ENCODE measurements at places on chromosomes 4 and X.

DNA sequence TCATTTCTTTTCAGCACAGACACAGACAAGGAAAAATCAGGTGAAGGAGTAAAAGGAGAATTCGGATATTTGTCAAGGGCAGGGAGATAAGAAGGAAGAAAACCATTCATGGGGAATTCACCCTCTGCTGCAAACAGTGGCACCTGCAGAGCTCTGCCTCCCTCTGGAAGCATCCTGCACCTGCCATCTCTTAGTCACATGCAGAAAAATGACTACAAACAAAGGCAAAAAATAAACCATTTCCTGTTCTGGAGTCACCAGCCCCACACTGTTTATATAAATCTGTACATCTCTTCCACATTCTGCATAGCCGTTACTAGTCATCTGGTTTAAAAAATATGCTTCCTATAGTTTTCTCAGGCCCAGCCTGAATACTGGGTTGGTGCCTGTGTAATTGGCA is 205.3 kb downstream of the ARAP2 start:
- DNase-seq, result no peak

GRCh38 chr4:149534779-149535178 is 280.9 kb downstream of the IQCM start:
- DNase-seq, result no peak

DNA sequence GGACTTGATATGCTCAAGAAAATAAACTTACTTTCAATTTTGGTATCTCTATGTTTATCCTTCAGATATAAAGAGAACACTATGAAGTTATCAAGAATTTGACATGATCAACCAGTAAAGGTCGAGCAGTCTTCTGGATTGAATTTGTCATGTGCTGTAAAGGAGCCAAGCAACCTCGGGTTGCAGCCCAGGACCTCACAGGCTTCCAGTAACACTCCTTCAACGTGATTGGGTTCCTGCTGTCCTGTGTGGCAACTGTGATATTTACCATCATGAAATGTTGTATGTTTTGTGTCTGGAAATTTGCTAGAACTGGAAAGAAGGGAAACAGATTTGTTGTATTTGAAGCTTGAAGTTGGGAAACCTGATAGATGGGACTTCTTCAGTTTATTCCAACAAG is 52.0 kb upstream of the UGT2B7 start:
- DNase-seq, result no peak

DNA sequence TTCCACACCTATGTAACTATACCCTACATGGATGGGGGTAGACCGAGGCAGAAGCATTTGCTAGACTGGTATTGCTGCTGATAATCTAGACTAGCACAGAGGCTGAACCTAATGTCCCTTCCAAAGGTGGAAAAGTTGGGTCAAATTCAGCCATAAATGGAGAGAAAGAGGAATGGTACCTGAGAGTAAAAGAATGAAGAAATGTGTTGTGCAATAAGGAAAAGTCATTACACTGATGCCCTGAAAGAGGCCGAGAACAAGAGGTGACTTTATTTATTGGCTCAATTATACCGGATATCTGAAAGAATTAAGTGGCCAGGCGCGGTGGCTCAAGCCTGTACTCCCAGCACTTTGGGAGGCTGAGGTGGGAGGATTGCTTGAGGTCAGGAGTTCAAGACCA is 52.1 kb downstream of the ZNF41 start:
- no peak for DNase-seq

GRCh38 chrX:120244395-120244734 is 6.2 kb upstream of the ZBTB33 start:
- no peak for DNase-seq

- DNase-seq, result no peak
Measured at GRCh38 chr4:93203708-93204107, 624.8 kb upstream of the ATOH1 start.

DNA sequence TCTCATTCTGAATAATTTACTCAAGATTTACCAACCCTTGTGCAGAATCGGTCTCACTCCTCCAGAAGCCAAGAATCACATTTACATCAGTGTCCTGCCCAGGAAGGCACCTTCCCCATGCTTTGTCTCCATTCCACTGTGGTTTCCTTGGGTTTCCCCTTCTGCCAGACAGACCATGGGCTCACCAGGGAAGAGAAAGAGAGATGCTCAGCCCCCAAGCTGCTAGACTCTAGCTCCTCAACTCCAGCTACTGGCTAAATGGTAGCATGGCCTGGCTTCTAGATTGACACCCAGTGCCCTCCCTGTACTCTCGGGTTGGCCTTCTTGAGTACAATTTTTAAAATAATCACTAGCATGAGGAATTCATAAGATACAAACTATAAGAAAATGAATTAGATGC is 12.9 kb downstream of the TLR10 start:
- DNase-seq, result no peak

DNA sequence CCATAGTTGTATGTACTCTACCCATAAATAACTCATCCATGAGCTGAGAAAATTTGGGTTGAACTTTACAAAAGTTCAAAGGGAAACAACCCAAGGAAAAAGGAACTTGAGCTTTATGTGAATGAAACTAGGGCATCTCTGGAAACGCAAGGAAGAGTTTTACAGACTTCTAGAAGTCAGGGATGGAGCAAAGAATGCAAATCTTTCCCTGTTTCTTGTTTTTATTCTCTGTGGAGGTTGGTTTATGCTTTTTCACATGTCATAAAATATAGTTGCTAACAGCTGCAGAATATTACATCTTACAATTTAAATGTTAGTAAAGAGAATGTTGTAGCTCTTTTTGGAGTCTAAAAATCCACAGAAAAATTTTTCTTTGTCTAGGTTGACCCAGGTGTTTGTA is 754.1 kb downstream of the PCDH7 start:
- no peak for DNase-seq

GRCh38 chr4:126807132-126807531 is 825.6 kb upstream of the INTU start:
- no peak for DNase-seq

DNA sequence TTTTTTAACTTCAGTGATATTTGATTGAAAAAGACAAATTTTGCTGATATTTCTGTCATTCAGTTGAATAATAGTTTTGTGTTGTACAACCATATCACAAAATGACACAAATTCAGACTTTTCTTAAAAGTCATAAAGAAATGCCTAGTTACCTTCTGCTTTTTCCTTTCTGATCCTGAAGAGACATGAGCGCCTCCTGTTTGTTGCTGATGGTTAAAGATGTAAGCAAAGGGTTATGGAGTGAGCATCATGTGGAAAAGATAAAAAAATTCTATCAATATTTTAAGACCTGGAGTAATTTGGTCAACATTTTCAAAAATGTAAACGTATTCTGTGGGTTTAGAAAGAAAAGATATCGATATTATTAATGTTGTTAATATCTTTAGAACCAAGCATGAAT is 669.9 kb upstream of the NR3C2 start:
- DNase-seq, result no peak

DNA sequence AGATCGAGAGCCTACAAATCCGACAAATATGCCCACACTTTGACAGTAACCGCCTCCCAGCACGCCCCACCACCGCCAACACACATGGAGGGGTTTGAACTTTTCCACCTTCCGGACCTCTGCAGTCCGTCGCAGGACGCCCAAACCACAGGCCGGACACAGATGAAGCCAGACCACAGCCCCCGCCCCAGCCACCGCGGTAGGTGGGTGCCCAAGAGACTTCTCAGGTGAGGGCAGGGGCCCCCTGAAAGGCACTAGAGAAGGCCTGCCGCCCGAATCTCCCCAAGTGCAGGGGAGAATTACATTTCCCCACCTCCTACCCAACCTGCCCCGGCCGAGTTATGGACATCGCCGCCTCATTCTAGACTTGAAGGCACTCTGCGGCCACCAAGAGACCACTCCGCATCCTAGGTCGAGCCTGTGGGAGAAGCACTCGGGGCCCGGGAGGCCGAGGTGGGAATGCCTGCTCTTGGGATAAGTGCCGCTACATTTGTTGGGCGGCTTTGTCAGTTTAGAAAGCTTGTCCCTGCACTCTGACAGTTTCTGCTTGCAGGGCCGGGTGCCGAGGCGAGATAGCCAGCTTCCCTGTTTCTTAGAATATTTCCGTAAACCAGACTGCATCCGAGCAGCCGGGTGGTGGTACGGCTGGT is 21.5 kb downstream of the HAND2 start:
- no peak for DNase-seq

DNA sequence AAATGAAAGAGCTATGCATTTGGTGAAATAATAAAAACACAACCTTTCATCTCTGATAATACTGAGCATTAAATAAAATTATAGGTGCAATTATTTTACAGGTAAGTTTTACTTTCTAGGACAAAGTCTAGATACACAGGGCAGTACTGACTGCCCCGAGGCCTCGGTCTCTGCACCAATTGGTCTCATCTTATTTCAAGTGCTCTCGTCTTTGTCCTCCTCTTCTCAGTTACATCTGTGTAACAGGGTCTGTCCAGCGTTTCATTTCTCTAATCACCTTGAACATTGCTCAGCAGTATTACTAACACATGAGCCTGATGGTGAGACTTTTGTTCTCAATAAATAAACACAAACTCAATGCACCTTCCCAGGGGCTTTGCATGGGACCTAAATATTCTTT is 44.5 kb downstream of the SORBS2 start:
- no peak for DNase-seq

DNA sequence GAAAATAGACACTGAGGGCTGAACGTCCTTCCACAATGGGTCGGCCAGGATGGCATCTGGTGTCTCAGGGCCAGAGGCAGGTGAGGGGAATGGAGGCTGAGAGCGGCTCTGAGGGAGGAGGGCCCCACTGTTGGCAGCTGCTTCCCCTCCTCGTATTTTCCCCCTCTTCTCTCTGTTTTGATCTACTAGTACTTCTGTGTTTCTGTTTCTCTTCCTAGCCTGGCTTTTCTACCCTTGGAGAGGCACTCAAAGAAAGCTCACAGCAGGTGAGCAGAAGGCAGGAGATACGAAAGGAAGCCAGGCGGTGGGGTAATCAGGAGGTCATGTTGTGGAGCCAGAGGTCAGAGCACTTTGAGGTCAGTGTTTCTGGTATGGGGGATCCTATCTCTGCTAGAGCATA is 151.8 kb upstream of the GATB start:
- no peak for DNase-seq

DNA sequence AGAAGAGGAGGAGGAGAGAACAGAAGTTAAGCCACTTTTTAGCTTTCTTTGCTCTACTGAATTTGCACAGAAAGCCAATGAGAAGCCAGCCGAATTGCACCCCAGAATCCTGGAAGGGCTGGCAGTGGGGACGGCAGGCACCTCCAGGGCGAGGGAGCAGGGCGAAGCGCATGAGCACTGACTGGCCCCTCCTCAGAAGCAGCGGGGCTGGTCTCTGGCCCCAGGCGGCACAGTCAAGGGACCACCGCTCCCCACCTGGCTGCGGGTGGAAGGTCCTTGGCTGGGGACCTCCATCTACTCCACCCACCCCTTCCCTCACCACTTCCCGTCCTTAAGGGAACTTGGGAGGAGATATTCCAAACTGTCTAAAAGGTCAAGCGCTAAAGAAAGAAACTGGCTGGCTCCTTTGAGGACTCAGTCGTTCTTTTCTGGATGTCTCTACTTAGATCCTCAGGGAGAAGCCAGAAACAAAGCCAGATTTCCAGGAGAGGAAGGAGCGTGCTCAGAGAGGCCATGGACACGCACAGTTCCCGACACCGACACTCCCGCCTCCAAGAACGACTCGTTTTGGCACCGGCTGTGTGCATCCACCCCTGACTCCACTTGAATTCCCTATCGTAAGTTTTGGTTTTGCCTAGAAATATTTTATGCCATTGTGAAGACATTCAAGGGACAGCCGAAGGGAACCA is 59.5 kb upstream of the CRMP1 start:
- DNase-seq, result no peak

DNA sequence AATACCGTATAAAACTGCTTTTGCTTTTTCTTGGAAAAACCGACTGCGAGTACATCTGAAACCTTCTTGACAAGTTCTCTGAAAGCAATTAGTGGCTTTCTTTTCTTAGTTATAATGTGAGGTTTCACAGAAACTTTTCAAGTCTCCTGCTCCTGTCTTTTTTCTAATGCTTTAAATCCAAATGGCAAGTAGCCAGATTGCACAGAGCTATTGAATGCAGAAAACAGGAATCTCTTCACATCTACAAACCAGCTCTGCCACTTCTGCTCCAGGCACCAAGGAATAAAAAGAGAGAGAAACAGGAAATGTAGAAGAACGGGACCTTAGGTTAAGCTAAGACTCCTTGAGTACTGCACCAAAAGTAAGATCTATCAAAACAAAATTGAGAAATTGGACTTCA is 267.3 kb upstream of the TET2 start:
- no peak for DNase-seq

DNA sequence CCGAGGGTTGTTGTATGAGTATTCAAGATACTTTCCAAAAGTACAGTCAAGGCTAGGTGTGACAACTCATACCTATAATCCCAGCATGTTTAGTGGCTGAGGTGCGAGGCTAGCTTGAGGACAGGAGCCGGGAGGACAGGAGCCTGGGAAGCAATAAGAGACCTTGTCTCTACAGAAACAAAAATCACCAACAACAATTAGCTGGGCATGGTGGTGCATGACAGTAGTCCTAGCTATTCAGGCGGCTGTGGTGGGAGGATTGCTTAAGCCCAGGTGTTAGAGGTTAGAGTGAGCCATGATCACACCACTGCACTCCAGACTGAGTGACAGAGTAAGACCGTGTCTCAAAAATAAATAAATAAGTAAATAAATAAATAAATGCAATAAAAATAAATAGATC is 91.6 kb downstream of the TLL1 start:
- no peak for DNase-seq

- no peak for DNase-seq
Measured at GRCh38 chr4:17712166-17712565, 69.3 kb downstream of the FAM184B start.

GRCh38 chr4:47736555-47736954 is 101.3 kb downstream of the CORIN start:
- no peak for DNase-seq

- DNase-seq, result no peak
Measured at GRCh38 chr4:123346951-123347350, 49.6 kb upstream of the SPRY1 start.

Data from cortex of kidney (tissue), 1 donor.